ENCODE measurements at places on chromosomes 16 and 17.

GRCh38 chr16:4481526-4481925, 5.3 kb downstream of the HMOX2 start:
- DNase-seq: no peak

DNA sequence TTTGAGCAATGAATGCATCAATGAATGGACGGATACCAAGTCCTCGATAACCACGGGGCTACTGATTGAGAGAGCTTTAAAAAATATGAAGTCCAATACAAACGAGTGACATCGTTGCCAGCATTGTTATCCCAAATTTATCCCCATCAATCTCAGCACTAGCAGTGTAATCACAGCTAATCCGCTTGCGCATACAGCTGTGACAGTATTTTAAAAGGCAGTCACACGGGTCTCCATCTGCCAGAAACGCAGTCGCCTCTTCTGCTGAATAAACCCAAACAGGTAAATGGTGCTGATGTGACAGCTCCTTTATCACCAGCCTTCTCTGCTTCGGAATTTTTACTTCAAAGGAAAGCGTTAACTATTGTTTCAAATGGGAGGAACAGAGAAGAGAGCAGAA, 311.1 kb downstream of the XYLT1 start:
- no peak for DNase-seq

DNA sequence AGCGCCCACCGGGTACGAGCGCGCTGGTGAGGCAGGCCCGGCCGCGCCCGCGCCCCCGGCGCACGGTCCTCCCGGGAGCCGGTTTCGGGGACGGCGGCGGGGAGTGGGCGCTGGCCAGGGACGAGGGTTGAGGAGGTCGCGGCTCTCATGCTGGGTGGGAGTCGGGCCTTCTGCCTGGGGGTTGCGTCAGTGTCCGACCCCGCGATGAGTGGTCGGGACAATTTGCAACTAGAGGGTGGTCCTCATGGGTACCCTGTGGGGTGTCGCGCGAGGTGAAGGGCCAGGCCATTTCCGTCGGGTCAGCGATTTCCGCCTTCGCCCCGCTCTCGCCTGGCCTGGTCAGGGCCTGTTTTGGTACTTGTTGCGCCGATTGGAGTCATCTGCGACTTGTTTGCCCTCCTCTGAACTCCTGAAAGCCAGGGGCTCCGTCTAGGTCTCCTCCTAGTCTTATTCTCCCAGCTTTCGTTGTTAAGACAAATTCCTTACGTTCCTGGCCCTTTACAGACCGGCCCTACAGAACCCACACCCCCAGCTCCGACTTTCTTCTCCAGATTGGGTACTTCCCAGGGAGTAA, 14.9 kb downstream of the NAA60 start:
- DNase-seq: peak; percentile 58

GRCh38 chr17:27733773-27734172, 66.6 kb downstream of the NOS2 start:
- no peak for DNase-seq

DNA sequence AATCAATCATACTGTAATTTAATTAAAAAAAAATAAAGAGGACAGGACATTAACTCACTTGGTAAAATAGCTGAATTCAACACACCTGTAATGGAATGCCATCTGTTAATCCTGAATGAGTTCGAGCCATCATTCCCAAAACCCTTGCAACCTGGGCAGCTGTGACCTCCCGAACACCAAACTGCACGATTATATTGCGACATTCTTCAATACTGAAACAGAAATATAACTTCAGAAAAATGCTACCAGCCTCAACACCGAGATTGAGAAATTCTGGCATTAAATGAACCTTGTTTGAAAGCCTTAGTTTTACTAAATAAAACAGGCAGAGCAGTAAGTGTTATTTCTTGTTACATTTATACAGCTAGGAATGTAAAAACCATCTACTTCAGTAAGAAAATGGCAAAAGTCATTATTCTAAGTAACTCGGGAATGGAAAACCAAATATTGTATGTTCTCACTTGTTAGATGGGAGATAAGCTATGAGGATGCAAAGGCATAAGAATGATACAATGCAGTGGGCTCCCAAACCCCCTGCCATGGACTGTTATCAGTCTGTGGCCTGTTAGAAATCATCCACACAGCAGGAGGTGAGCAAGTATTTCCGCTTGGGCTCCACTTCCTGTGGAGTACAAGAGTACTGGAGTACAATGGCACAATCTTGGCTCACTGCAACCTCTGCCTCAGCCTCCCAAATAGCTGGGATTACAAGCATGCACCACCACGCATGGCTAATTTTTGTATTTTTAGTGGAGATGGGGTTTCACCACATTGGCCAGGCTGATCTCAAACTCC, 46.5 kb downstream of the CNOT1 start:
- DNase-seq: no peak

GRCh38 chr16:3004319-3004718, 8.4 kb upstream of the CLDN9 start:
- DNase-seq: peak; percentile 64

- DNase-seq: no peak
Measured at GRCh38 chr16:75398333-75398732, 35.0 kb downstream of the CFDP1 start.

GRCh38 chr17:143785-144281, 6.5 kb downstream of the SCGB1C2 start:
- peak; percentile 74 for DNase-seq

GRCh38 chr16:1216681-1217400, 8.2 kb downstream of the TPSG1 start:
- no peak for DNase-seq

DNA sequence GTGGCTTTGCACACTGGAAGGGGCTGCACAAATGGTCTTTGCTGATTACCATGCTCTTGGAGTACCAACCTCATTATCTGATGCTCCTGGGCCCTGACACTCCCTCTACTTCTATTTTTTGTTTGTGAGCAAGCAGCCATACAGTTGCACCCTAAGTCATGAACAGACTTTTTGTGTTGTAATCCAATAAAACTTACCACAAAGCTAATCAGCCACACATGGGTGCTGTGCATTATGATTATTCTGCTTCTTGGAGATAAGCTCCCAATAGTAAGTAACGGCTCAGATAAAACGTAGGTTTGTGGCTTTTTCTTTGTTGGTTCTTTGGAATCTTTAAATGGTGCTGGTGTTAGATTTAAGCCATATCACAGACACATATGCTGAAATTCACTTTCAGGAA, 76.2 kb downstream of the CCT6B start:
- DNase-seq: no peak

- DNase-seq: no peak
Measured at GRCh38 chr17:56845934-56846333, 12.0 kb downstream of the DGKE start.

DNA sequence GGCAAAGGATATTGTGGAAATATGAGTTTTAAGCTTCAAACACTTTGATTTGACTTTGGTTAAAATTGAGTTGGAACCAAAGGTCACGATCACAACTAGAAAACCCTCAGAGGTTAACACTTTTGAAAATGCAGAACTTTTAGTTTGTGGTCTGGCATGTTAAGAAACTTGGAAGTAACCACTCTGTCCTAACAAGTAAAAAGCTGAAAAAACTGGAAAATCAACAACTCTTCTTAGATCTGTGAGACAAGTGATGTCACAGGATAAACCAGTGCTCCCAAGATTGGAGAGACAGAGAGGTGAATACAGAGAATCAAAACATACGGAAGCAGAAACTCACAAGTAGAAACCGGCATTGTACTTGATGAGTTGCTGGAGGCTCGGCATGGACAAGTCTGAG, 17.4 kb downstream of the MFSD6L start:
- no peak for DNase-seq

GRCh38 chr17:12985431-12986293, 32.2 kb downstream of the ELAC2 start:
- DNase-seq: no peak

DNA sequence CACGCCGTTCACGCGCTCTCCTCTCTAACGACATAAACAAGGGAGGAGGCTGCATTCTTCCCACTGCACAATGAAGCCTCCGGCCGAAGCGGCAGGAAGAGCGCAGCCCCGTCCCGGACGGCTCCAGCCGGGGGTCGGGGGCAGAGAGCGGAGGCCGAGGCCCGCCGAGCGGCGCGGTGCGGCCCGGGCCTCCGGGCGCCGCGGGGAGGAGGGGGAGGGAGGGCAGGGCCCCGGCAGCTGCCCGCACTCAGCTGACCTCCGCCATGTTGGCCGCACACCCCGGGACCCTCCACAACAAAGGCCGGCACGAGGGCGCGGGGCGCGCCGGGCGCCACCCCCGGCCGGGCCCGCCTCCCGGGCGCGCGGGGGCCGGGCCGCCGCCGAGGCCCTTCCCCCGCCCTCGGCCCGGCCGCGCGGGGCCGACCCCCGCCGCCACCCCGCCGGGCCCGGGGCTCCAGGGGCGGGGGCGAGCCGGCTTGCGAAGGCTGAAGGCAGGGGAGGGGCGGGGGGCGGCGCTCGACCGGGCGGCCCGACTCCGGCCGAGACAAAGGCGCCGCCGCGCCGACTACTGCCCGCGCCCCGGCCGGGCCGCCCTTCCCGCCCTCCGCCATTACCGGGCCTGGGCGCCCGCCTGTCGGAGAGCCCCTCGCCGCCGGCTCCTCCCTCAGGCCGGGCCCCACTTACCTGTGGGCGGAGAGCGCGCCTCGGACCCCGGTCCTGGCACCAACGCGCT, 527 bp downstream of the SIAH1 start:
- peak; percentile 41 for DNase-seq

DNA sequence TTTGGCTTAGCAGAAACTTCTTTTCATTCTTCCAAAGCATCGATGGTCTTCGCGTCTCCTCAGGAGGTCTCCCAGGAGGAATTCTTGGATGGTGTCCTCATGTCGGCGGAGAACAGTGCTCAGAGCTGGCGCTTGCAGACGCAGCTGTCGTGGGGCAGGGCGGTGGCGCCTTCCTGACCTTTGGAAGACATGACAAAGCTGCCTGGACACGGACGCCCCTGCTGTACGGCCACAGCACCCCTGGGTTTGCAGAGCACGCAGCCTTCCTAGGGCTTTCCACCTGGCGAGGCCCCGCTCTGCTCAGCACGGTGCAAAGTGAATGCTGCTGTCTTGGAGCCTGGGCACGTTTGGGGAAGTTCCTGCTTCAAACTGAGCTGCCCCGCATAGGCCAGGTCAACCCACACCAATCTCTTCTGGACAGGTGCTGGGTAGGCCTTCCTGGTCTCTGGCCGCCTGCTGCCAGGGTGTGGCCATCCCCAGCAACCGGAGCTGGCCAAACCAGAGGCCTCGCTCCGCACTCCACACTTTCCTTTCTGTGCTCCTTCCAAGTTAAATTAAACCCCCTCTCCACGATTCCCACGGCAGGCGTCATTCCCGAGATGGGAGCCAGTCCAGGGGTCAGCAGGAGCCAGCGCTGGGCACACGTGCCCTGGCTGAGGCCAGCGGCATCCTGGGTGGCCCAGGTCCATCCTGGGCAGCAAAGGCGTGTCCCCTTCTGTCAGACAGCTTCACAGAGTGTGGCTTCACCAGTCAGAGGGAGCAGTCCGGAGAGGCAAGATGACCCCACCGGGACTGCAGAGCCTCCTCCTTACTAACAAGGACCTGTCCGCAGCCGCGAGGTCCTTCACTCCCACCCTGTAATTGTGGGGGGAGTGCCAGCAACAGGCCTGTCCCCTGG, 15.0 kb upstream of the KREMEN2 start:
- no peak for DNase-seq

DNA sequence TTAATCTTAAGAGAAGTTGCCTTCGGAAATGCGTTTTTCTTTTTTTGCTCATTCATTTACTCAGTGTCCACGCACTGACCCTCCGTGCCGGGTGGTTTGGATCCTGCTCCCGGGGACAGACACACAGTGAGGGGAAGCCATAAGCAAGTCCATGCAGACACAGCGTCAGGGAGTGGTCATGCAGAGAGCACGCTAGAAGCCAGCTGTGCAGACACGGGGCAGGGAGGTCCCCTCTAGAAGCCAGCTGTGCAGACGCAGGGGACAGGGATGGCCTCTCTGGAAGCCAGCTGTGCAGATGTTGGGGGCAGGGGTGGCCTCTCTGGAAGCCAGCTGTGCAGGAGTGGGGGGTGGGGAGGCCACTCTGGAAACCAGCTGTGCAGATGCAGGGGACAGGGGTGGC, 4.8 kb downstream of the GAA start:
- no peak for DNase-seq

DNA sequence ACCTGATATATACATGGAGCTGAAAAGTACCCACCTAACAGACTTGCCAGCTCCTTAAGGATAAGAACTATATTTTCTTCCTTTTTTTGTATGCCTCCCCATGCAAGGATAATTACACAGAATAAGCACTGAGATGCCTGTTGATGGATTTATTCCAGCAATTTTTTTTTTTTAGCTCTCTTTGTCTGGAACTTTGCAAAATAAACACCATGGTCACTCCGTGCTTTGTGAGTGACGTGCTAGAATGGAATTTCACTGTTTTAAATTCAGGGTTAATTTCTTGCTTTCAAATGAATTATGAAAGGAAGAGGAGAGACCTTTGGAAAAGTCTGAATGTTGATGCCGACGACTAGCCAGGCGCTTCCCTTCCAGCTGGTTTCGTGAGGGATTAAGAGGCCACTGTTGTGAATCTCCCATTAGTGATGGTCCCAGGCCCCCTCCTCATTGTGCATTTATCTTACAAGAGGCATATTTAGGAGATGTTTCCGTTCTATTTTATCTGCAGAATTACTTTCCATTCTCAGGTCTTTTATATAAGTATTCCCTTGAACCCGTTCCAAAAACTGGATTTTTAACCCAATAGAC, 529.1 kb downstream of the WWOX start:
- no peak for DNase-seq

DNA sequence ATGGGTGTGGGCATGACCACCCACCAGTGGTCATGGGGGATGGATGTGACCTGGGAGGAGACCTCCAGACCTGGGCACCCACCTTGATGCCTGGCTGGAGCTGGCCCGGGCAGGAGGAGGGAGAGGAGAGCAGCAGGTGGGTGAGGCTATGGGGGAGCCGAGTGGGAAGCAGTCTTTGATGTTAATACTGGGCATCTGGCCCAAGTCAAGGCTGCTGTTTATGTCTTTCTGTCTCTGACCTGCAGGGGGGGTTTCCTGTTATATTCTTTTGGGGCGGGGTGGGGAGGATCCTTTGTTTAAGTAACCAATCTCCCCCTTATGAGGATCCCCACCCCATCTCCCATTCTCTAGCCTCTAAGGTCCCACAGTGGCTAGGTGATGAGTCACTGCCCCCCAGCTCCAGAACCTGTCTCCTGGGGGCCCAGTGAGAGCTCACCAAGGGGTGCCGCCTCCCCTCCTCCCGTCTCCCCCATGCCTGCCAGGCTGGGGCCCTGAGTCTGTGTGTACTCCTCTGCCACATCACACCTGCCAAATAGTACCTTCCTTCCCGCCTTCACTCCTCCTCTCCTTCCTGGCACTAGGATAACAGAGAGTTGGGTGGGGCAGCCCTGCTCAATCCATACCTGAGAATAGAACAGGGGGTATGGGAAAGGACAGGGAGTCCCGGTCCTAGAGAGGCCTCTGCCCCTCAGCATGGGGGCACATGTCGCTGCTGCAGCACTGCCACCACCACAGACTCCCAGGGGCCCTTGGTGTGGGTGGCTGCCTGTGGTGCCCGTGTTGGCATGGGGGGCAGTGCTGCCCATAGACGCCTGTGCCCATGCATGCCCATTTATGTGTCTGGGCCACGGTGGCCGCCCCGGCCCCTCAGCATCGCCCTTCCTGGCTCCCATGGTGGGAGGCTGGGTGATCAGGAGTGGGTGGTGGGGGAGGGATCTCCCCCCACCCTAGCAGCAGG, 7.3 kb downstream of the THRA start:
- DNase-seq: peak; percentile 79

- no peak for DNase-seq
Measured at GRCh38 chr17:58210922-58211321, 8.1 kb downstream of the MKS1 start.

Data from small intestine (tissue), 16 donors.